ENCODE measurements at places on chromosomes 1 and 21.
A peak's percentile ranks its signal among the peaks of the same experiment; 100 is the strongest.

DNA sequence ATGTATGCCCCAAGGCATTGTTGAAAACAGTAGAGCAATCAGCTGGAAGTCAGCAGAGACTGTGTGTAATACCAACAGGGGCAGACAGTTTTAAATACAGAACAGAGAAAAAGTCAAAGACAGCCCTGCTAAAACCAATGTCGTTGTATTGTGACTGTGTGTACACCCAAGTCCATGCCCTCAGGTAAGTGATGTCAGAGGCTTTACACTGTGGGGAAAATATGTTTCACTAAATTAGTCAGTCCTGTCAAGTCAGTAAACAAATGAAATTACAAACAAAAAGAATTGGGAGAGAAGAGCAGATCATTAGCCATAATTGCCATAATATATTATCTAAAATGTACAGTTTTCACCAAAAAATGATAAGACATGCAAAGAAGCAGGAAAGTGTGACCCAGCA is 2.4 kb upstream of the CYP2J2 start:
- no peak for DNase-seq

GRCh38 chr1:23559985-23560741 is 862 bp upstream of the ID3 start:
- no peak for DNase-seq

DNA sequence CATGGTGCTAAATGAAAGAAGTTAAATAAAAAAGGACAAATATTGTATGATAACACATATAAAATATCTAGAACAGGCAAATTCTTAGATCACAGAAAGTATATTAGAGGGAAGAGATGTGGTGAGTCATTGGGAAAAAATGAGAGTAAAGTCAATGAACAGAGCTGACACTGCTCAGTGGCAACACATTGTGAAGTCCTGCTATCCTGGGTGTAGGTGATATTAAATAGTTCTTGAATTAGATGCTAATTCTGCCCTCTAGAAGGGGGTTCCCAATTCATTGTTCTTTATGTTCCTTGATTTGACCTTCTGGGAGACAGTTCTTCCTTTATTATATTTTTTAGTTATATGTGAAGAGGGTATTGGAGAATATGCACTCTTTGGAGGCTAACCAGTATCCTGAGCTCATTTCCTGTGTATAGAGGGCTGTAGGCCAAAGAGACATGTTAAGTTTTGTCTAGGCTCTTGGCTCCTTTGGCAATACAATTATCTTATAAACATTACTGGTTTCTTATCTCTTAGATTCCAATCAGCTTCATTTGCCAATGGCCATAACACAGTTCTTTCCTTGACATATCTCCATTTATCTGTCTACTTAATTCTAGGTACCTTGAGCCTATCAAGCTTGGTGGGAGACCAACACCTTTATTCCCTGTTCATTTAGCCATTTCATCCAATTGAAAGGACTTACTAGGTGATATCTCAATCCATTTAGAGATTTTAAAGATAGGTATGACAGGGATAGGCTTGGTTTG is 6.6 kb upstream of the SLC35A3 start:
- DNase-seq, result no peak

- DNase-seq, result peak; percentile 48
Observed at GRCh38 chr1:113758631-113759332, 504 bp downstream of the PHTF1 start.

- no peak for DNase-seq
Observed at GRCh38 chr1:209648346-209648745, 3.9 kb downstream of the LAMB3 start.

DNA sequence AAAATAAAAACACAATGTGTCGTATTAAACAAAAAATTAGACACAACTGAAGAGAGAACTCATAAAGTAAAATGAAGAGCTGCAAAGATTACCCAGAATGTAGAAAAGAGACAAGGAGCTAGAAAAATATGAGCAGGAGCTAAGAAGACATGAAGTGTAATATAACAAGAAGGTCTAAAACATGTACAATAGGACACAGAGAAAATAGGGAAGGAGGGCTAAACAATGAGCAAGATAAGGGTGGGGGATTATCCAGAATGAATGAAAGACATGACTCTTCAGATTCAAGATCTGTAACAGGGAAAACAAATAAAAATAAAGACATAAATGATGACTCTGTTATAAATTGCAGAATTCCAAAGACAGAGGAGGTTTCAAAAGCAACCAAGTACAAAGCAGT is 38.3 kb downstream of the PRDM15 start:
- no peak for DNase-seq

- no peak for DNase-seq
Observed at GRCh38 chr1:35745124-35745730, 24.6 kb downstream of the CLSPN start.

DNA sequence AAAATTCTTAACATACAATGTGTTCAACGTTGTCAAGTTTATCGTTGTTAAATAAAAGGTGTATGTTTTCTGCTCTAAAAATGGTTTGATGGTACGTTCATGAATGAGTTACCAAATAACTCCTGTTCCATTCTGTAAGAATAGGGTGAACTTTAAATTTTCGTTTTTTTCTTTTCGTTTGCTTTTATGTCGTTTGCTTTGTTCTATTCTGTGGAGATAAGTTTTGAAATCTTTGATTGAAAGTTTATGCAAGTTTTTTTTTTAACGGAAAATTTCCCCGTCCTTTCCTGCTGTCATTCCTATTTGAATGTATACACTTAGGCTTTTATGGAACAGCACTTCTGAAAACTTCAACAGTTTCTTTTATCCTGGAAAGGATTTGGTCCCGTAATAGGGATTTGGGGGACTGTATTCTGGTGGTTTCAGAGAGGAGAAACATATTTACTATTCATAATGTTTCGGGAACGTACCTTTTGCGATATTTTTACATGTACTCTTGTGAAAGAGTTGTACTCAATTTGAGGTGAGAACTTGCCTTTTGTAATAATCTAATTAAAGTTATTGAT is 1.7 kb downstream of the DR1 start:
- DNase-seq, result no peak

DNA sequence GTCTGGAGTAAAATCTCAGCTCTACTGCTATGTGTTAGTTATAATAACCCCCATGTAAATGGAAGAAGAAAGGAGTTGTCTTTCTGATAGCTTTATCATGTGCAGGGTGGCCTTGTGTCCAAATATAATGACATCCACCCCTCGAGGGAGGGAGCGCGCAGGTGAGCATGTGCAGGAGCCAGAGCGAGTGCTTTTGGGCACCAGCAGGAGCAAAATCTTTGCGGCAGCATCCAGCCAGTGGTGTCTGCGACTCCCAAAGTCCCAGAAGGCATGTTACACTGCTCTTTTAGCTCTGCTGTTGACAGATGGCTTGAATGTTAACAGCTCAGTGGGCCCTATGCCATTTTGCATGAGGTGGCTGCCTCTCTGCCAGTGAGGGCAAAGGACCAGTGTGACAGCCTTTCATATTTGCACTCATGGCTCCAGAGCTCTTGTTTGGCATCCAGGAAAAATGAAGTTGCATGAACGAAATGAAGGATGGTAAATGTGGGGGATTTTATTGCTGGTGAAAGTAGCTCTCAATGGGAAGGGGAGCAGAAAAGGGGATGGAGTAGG is 146.7 kb downstream of the HMCN1 start:
- DNase-seq, result no peak

GRCh38 chr1:193762236-193762635 is 575.8 kb upstream of the B3GALT2 start:
- no peak for DNase-seq
